SW 1271 (cell line): ENCODE measurements at places on chromosomes 12 and 14.

DNA sequence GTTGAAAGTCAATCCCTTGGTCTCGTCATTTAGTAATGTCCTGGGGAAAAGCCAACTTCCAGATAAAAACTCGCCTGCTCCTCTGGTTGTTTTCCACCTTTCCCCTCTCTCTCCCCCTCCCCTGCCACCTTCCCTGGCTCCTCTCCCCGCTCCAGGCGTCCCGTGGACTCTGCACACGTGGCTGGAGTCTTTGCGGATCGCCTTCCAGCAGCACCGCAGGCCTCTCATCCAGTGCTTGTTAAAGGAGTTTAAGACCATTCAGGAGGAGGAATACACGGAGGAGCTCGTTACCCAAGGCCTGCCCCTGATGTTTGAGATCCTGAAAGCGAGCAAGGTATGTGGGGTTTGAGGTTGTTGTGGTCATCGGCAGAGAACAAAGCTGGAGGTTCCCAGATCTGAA lies 65.8 kb upstream of the PWP1 start:
- DNase-seq, result no peak

DNA sequence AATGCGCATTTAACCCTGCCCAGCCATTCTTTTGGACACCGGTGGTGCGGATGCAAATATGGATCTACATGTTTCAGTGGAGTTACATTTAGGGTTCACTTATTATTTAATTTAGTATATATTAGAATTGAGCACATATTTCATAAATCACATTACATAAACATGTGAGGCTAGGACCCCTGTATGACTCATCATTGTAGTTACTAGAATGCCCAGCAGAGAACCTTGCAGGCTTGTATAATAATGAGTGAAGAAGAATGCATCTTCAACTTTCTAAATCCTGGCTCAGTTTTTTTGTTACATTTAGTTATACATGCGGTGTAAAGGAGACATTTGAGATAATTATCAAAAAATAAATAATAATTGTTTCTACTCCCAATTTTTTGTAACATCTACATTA lies 369.0 kb downstream of the ATP23 start:
- DNase-seq, result peak; percentile 58

DNA sequence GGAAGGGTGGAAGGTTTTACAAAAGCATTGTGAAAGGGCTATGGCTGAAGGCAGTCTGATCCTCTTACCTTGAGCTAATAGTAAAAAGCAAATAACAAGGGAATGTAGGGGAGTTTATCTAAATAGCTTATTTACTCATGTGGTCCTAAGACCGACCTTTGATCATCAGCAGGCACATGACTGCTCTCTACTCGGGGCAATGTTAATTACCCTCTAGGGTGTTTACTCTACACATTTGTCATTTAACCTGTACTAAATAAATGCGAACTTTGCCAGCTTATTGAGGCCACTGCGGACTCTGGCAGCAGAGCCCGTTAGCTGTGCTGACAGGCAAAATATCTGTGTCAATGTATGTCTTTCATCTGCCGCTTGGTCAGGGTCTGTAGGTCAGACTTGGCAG lies 768.3 kb upstream of the ATXN7L3B start:
- no peak for DNase-seq

GRCh38 chr12:18703321-18703720 lies 34.5 kb downstream of the PLCZ1 start:
- no peak for DNase-seq

- DNase-seq, result no peak
These were observed 26.9 kb downstream of the GSTZ1 start for GRCh38 chr14:77347751-77348150.

- no peak for DNase-seq
These were observed 43.3 kb downstream of the GALNT9 start for GRCh38 chr12:132285991-132286681.

GRCh38 chr14:106605548-106606448 lies 1079.4 kb downstream of the TMEM121 start:
- no peak for DNase-seq

DNA sequence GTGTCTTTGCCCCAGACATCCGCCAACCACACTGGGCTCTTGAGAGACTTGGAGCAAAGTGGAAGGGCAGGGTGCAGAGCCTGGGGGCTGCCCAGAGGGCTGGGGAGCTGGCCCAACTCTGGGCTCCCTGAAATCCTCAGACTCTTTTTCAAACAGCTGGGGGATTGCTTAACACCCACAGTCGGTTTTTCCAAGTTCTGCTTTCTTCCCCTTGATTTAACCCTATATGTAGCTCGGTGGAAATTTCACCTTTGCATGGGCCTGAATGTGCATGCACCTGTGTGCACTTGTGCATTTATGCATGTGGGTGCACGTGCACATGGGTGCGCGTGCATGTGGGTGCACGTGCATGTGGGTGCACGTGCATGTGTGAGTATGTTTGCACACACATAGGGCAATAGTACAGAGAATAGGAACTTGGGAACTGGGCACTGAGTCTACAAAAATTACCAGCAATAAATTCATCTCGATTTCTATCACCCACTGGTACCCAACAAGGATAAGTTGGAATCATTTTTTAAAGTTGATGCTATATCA lies 52.3 kb upstream of the RFLNA start:
- no peak for DNase-seq

DNA sequence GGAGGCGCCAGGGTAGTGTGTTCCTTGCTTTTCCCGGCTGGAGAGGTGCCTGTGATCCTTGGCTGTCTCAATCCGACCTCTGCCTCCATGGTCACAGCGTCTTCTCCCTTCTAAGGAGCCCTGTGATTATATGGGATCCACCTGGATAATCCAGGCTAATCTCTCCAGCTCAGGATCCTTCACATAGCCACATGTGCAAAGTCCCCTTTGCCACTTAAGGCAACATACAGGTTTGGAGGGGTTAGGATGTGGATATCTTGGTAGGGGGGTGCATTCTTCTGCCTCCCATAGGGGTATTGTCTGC lies 1.2 kb upstream of the HVCN1 start:
- DNase-seq, result no peak

DNA sequence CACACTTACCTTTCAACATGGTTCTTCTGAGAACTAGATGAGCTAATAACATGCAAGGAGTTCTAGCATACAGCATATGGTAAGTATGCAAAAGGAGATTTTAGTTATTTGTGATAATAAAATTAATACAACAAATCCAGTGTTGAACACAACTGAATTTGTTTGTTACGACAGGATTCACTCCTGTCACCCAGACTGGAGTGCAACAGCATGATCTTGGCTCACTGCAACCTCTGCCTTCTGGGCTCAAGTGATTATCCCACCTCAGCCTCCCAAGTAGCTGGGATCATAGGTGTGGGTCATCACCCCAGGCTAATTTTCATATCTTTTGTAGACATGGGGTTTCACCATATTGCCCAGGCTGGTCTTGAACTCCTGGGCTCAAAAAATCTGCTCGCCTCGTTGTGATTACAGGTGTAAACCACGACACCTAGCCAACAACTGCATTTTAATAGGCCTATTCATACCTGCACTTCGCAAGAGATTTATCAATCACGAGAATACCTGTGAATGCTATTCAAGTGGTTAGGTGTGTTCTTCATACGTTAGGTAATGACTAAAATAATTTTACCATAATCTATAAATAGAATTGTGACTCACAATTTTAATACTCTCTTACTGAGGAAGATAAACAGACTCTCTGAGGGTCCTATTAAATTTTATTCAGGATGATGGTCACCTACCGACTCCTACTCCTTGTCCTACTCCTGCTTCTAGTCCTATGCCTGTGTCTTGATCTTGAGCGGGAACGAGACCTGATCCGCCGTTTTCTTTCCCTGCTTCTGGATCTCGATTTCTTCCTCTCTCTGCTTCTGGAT lies 10.0 kb downstream of the RSRC2 start:
- DNase-seq, result no peak

DNA sequence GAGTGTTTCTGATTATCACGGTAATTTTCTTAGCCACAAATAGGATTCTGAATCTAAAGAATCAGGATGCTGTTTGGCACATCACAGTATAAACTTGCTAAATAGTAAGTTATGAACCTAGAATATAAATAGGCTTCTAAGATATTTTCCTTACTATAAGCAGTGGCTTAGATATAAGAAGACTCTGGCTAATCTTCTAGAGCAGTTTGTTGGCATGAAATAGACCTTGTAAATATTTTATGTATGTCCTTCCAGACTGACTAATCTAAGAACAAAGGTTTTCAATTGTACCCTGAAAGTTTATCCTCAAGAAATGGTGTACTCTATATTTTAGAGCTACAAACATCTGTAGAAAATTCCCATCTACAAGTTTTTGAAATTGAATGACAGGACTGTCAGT lies 48.3 kb downstream of the LMNTD1 start:
- DNase-seq, result no peak

- no peak for DNase-seq
These were observed 74.0 kb upstream of the MDM1 start for GRCh38 chr12:68406134-68406576.

DNA sequence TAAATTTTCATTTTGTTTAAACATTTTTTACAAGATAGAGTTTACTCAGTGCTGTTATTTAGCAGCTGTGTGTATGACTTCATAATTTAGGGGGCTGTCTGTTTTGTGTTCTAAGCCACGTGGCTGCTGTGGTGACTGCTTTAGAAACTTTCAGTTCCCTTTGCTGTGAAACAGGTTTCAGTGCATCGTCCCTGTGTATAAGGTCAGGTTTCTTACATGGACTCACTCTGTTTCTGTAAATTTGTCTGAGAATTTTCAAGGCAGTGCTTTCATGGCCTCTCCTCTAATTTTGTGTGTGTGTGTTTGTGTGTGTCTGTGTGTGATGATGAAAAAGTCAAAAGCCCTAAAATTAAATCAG lies 32.4 kb downstream of the BICD1 start:
- DNase-seq, result no peak

- DNase-seq, result no peak
These were observed 193.5 kb upstream of the EEA1 start for GRCh38 chr12:93122569-93123091.

DNA sequence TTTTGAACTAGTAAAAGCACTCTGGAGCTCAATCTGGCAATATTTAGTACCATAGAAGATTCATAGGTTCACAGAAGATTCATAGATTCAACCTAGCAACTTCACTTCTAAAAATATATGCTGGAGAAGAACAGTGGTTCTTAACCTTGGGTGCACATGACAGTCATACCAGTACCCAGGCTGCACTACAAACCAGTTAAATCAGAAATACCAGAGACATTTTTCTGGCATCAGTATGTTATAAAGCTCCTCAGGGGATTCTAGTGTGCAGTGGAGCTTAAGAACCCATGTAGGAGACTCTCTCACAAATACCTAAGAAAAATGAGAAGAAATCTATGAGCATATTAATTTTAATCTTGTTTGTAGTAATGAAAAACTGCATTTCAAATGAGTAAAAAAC lies 46.6 kb downstream of the CNTN1 start:
- DNase-seq, result no peak

DNA sequence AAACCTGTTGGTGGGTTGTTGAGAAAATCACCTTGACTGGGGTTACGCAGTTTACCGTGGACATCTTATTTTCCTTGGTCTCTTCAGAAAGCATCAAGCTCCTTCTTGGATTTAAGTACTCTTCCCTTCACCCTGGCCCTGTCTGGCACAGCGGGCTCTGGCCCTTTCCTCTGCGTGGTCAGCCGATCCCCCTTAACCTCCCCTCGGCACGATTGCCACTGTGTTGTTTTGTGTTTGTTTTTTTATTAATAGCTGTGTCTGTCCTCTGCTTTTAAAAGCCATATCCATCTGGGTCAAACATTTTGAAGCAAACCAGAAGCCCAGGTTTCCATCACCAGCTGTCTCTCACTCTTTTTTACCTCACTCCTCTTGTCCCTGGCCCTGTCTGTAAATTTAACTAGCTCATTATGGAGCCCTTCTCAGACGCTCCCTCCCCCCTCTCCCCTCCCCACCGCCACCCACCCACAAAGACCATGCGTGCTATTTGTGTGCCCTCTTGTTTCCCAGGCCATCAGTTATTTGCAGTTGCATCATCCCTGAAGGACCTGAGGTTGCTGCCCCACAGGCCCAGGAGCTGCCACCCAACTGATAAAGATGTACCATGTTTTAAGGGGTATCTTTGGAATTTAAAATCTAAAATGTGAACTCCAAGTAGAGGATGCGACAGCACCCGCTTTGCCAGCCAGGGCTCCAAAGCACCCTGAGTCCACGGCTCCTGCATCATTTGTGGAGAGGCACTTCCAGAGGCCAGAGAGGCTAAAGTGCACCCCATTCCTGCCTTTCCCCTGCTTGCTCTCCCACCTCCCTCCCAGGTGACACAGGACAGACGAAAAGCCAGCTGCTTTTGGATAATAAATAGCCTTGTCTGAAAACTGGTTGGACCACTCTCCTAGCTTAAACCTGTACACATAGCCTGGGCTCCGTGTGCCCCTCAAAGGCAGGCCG lies 3.9 kb downstream of the BCL11B start:
- no peak for DNase-seq
